Right renal cortex interstitium (tissue), 3 donors: ENCODE measurements at places on chromosomes 13 and 19.

- no peak for DNase-seq
Measured at GRCh38 chr13:110330491-110331011, 23.5 kb downstream of the COL4A2 start.

- no peak for DNase-seq
Measured at GRCh38 chr13:46490129-46490528, 62.8 kb upstream of the LRCH1 start.

DNA sequence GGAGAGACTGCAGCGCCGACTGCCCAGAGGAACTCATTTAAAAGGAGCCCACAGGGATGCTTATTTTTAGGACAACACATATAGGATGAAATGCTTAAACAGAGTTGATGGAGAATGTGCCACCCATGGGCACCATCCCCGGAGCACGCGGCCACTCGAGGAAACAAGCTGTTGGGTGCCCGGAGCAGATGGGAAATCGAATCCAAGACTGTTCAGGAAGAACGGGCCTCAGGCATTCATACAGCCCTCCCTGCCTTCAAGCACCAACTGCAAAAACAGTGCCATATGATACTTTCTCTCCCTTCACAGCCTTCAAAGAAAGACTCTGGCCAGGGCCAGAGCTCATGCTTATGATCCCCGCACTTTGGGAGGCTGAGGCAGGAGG, 40.2 kb downstream of the RAB20 start:
- no peak for DNase-seq

DNA sequence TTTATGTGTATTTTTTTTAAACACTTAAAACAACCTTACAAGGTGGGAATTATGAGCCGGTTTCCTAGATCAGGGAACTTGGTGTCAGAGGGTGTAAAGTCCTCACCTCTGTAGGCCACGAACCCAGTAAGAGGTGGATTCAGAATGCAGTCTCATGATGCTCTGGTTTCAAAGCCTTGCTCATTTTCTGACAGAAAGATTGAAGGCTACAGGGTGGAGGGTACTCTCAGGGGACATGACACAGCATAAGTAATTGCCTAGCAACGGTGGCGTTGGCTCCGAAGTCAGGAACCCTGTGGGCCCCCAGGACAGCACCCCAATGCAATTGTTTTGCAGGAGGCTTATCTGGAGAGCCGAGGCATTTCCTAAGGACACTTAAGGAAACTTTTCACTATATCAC, 794.7 kb downstream of the EFNB2 start:
- DNase-seq, result no peak
